ENCODE measurements at places on chromosomes 11 and 22.

DNA sequence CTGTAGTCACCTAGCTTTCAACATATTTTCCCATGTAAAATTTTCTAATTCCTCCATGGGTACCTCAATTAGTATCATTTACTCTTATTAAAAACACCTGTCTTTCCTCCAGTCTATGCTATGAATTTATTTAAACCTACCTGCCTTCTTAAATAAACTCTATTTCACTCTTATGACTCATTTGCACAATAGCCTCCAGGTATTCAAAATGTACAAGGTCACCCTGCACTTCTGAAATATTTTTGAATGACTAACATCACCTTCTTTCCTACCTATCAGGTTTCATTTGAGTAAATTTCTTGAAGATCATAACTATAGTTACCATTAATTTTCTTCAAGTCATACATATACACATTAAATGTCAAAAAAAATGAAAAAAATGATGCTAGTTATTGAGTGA, 939.7 kb downstream of the DLG2 start:
- no peak for DNase-seq

DNA sequence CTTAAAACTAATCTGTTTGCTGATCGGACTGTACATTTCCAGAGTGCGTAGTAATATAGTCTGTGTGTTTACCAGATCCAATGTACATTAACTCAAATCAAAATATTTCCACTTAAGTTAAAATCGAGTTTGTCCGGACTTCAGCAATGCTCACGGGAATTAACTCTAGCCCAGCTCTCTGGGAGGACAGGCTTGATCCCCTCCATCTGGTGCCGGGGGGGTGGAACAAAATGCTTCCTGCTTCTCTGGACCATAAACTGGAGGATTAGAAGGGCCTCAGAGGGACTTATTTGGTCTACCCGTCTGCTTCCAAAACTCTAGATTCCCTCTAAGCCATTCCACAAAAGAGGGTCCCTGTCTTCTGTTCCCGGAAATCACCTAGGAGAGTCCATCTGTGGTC, 511.2 kb downstream of the BUD13 start:
- no peak for DNase-seq

GRCh38 chr11:69257838-69258658, 35.9 kb upstream of the MYEOV start:
- no peak for DNase-seq

DNA sequence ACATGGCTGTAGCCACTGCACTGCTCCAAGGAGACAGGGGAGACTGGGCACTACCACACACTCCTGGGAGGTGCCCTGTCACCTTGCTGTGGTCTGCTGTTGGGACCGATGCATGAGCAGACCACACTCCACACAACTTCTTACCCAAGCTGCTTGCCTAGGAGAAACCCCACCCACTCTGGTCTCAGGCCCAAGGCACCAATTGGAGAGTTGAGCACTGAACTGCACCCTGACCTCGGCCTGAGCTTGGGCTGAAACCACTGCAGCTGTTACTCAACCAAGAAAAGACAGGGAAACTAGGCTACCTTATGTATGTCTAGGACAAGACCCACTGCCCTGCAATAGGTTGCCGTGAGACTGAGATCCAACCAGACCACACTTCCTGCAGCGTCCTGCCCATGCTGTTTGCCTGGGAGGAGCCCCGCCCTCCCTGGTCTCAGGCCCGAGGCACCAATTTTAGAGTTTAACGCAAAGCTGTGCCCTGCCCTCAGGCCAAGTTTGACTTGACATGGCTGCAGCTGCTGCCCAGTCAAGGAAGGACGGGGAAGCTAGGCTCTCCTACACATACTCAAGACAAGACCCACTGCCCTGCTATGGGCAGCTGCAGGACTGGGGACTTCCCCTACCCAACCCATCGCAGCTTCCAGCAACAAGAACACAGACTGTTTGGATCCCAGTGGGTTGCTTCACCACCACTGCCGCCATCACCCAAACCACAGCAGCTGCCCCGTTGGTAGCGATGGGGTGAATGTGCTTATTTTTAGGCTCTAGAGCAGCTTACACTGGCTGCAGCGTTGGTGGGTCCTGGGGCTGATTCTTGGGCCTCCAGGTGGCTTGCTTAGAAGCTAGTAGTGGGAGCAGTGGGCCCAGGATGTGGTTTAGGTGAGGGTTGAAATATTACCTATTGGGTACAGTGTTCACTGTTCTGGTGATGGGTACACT, 66.8 kb downstream of the BRD1 start:
- DNase-seq: no peak

GRCh38 chr11:114679505-114679904, 1.2 kb downstream of the NXPE2 start:
- DNase-seq: no peak
